ENCODE measurements at places on chromosomes 1 and 21.

GRCh38 chr1:76352741-76353435, 278.3 kb downstream of the ST6GALNAC3 start:
- no peak for DNase-seq

- DNase-seq: no peak
These were observed 19.9 kb downstream of the TNFRSF8 start for GRCh38 chr1:12082988-12083387.

- no peak for DNase-seq
These were observed 19.3 kb downstream of the QSOX1 start for GRCh38 chr1:180173952-180174351.

GRCh38 chr1:40396420-40396819, 22.9 kb downstream of the SMAP2 start:
- no peak for DNase-seq

GRCh38 chr1:54381524-54381923, 24.7 kb downstream of the SSBP3 start:
- no peak for DNase-seq

- DNase-seq: no peak
These were observed 1.1 kb downstream of the ZMYM1 start for GRCh38 chr1:35080171-35080854.

DNA sequence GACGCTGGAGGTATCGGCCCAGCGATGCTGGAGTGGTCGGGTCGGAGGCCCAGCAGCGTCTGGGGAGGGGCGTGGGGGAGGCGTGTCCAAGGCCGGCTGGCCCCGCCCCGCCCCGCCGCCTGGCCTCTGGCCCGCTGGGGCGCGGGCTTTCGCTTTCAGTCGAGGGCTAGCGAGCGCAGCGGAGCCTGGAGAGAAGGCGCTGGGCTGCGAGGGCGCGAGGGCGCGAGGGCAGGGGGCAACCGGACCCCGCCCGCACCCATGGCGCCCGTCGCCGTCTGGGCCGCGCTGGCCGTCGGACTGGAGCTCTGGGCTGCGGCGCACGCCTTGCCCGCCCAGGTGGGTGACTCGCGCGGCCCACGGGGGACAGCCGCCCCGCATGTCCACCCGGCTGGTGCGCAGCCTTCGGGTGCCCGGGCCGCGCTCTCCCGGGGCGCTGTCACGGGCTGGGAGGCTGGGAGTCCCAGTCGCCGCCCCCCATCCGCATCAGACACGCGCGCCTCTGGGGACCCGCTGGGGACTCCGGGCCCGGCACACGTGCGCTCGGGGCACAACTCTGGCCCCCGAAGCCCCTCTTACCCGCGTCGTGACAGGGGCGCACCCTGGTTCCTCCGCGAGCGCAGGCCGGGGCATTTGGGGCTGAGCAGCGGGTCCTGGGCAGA, at the start of gene TNFRSF1B:
TSS of gene TNFRSF1B (plus strand) at position 158 of the 659 bp plus-strand sequence. CDS start at position 259, 101 bp downstream.
- no peak for DNase-seq

All from HCEC 1CT (cell line).